Vagina (tissue), 2 donors: ENCODE measurements at places on chromosomes 6 and 20.

GRCh38 chr6:111347589-111347988 lies 135.4 kb downstream of the REV3L start:
- no peak for DNase-seq

DNA sequence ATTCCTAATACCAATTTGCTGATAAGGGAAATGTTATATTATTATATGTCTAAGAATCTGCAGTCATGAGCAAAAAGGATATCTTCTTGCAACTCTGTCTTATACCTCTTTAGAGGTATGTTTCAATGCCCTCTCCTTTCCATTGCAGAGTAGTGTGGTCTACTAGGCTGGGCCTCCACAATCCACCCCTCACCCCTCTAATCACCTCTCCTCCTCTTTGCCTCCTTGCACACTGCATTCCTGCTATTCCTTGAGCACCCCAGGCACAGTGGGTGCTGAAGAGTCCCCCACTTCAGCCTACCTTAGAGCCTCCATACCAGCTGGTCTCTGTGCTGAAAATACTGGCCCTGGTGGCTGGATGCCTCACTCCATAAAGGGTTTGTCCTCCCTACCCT lies 26.9 kb downstream of the ARMC2 start:
- DNase-seq, result no peak

DNA sequence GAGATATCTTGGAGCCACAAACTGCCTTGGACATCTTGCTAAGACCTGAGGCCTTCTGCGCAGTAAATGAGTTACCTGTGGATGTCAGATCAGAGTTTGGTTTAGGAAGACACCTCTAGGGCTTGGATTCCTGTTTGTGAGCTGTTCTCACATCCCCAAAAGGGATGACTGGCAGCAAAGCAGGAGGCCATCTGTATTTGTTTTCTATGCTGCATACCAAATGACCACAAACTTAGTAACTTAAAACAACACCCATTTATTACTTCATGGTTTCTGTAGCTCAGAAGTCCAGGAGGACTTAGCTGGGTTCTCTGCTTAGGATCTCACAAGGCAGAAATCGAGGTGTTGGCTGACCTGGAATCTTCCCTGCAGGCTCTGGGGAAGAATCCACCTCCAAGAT lies 116.7 kb downstream of the UNC5CL start:
- no peak for DNase-seq

- no peak for DNase-seq
Observed at GRCh38 chr6:44058617-44059358, 68.5 kb downstream of the MRPL14 start.

GRCh38 chr20:7940341-7940740 lies at the start of gene HAO1:
Gene HAO1, minus strand, starts transcription at chr20:7940458. Its CDS starts 36 bp downstream, at chr20:7940422.
- no peak for DNase-seq

DNA sequence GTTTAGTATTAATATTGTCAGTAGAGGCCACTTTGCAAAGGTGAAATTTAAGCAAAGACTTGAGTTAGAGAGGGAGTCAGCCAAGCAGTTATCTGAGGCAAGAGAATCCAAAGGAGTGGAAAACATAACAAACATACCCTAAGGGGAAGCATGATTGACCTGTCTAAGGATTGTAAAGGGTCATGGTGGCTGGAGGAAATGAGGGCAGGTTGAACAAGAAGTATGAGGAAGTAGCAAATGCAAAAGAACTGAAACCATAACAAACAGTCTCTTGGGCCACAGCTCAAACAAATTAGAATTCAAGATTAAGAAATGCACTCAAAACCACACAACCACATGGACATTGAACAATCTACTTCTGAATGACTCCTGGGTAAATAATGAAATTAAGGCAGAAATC lies 103.2 kb downstream of the FBXO5 start:
- no peak for DNase-seq

- no peak for DNase-seq
Observed at GRCh38 chr20:4999788-5000187, 1.5 kb downstream of the SLC23A2 start.

- no peak for DNase-seq
Observed at GRCh38 chr6:97399208-97399607, 116.2 kb upstream of the MMS22L start.

DNA sequence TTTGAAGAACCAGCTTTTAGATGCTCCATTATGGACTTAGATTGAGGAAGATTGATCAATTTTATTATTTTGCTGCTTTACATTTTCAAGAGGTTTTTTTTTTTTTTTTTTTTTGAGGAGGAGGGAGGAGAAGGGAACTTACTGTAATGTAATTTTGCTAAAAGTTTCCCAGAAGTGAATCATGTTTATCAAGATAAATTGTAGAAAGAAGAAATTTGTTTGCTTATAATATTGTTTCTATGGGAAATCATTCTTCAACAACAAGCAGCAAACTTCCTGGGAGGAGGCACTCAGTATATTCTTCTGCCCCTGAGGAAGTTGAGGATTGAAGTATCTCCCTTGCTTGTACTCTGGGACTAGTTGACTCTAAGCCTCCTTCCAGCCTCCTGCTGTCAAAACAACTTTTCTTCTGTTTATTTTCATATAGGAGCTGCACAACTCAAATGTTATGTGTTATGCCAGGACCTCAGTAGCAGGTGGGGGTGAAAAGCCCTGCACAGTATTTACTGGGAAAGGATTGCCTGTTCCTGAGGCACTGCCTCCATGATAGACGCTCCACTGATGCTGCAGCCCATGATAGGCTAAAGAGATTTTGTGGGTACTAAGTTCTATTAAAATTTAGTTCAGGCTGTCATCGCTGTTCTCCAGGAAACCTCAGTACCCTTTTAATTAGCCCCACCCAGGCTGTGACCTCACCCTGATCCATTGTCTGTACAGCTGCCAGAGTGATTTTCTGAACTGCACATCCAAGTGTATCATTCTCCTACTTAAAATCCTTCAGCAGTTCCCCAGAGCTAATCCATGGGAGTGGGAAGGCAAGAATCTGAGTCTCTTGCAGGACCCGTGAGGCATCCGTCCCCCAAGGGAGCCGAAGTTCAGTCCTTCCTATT lies 51.9 kb downstream of the CARMIL1 start:
- no peak for DNase-seq

DNA sequence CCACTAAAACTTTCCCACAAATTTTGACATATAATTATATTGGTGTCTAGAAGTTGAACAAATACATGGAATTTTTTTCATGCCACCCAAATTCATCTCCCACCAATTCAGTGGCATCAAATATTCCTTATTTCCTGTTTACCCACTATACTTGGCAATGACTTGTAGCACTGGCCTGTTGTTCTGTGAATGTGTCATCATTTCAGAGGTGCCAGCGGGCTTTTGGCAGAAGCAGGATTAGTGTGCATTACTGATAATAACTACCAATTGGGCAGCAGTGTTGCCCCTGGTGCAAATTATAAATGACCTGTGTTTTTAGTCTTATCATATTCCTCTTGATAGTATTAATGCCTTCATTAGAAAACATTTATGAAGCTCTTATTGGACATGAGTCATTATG lies 121.3 kb downstream of the TFAP2B start:
- DNase-seq, result no peak

DNA sequence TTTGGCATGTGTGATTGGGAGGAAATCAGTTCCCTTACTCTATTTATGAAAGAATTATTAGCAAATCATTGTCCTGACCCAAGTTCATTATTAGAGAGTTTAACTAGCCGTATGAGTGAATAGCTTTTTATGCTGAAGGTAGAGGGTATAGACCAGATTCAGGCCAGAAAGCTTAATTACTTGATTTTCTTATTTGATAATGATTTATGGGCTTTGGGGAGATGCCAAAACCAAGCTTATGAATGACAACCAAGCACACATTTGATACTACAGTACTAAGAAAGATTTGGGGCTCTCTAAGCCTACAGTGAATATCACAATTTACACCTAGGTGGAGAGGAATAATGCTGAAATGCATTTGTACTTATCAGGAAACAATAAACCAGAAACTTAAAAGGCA lies 193.2 kb downstream of the ARHGAP18 start:
- DNase-seq, result no peak

DNA sequence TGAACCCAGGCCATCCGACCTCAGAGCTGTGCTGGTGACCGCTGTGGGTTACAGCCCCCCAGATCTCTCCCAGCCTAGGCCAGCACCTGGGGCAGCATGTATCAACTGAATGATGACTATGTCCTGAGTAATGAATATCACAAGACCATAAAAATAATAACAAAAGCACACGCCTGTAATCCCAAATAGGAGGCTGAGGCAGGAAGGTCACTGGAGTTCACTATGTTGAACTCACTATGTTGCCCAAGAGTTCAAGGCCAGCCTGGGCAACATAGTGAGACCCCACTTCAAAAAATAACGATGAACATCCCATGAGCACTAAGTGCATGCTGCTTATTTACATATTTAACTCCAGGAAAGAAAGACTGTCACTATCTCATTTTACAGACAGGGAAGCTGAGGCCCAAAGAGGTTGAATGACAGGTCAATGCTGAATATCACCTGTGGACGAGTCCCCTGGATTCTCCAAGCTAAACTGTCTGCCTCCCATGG lies 92.3 kb downstream of the NFATC2 start:
- DNase-seq, result no peak

DNA sequence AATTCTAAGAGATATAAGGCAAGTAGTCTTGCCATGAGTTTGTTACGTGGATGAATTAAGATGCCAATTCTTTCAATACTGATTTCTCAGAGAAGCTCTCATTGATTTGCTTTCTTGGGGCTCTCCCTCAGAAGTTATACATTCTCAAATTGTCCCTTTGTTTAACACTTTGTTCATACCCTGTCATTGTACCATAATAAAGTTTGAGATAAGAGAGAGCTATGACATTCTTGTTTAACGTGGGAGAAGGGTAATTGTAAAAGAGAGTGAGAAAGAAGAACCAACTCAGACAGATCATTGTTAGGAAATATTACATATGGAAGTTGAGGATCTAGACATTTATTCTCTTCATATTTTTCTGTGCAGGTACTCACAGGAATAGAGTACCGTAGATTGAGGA lies 19.1 kb downstream of the ACSS2 start:
- DNase-seq, result no peak

GRCh38 chr6:147603392-147604081 lies 95.0 kb downstream of the SAMD5 start:
- DNase-seq, result no peak

- DNase-seq, result no peak
Observed at GRCh38 chr6:132257561-132257960, 143.7 kb downstream of the MOXD1 start.

DNA sequence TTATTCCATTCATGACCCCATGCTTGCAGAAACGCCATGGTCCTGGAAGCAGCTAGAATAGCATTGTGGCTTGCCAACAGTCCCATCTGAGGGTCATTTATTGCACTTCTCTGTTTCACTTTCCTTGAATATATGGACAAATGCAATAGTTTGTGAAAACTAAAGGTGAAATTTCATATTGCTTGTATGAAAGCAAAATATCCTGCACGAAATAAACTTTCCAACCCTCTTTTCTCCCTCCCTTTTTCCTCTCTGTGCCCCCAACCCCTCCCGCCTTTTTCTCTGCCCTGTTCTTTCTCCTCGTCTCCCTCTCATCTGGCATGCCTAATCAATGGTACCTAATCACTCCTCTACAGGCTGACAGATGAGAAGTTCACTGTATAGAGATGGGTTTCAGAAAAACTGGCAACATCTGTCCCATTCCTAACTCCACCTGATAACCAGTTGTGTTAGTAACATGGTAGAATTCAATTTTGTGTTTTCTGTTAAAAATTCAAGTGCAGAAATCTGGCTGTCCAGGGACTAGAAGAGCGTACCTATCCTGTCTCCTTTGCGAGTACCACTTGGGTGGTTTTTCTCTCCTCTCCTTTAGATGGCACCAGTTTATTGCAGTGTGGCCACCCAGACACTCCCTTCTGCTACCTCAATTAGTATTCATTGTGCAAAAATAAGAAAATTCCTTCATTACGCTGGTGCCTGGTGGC lies 198.6 kb downstream of the FOXA2 start:
- no peak for DNase-seq

DNA sequence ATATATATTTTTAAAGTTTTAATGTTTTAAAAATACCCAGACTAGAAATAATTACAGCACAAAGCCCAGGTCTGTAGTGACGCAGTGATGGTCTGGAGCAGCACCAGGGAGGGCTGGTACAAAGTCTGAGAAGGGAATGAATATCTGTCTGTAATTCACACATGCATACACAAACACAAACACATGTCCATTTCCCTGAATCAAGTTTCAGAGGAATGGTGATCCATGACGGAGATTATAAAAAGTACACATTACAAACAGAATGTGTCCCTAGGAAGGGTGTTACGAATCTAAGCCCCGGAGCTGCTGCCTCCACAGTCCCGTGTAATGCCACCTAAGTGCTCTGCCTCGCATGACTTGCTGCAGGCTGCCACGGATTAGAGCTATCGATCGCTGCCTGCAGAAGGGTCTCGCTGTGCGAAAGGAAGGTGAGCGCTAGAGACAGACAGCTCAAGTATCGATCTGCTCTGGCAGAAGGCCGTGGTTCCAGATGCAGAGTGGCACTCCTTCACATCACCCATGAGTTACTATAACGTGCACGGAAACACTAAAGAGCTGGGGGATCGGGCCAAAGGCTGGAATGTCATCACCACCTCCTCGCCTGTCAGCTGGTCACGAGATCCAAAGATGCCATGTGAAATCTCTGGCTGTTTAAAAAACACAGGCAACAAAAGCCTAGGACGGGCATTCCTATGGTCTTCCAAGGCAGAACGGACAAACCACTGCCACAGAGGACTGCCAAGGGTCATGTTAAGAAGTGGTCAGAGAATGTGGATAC lies 87.1 kb downstream of the INSM1 start:
- no peak for DNase-seq

- DNase-seq, result no peak
Observed at GRCh38 chr6:127581576-127581975, 4.6 kb downstream of the C6orf58 start.

GRCh38 chr6:13624871-13625288 lies 9.7 kb downstream of the NOL7 start:
- no peak for DNase-seq
